ENCODE measurements at places on chromosomes 5 and 9.

DNA sequence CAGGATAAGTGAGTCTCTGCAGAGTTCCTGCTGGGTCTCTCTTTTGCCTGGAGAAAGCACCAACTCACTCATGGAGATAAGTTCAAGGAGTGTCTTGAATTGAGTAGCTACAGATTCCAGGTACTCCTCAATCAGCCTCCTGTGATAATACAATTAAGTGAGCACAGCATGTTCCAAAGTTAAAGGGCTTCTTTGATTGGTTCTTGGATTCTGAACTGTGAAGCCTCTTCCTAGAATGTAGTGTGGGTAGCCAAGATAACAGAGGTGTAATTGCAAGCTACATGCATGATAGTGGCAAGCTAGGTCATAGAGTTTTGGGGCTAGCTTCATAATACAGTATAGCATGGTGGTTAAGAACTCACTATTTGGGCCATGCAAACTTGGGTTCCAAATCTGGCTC, 23.2 kb upstream of the CARNMT1 start:
- no peak for DNase-seq

- no peak for DNase-seq
Measured at GRCh38 chr5:53291528-53291927, 182.0 kb upstream of the MOCS2 start.

- no peak for DNase-seq
Measured at GRCh38 chr9:77418226-77418625, 229.9 kb downstream of the GNA14 start.

- no peak for DNase-seq
Measured at GRCh38 chr5:64384765-64385164, 121.0 kb upstream of the RGS7BP start.

DNA sequence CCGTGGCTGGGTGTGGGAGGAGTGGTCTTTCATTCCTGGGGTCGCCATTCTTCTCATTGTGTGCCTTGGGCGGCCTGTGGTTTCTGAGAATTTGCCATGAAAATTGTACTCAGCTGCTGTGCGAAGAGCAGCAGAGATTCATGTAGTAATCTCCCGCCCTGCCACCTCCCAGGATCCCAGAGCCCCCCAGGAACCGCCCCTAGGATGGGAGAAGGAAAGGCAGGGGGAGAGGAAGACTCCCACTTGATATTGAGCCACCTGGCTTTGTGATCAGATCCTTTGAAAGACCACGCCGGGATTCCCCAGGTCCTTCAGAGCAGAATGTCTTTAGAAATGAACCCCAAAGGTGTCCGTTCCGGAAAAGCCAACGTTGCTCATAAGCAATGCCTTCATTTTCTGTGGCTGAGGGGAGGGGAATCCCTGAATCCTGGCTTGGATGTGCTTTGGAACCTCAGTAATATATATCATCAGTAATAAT, 27.6 kb downstream of the NEURL1B start:
- no peak for DNase-seq

GRCh38 chr5:81105261-81105877, 127.8 kb upstream of the CKMT2 start:
- no peak for DNase-seq

DNA sequence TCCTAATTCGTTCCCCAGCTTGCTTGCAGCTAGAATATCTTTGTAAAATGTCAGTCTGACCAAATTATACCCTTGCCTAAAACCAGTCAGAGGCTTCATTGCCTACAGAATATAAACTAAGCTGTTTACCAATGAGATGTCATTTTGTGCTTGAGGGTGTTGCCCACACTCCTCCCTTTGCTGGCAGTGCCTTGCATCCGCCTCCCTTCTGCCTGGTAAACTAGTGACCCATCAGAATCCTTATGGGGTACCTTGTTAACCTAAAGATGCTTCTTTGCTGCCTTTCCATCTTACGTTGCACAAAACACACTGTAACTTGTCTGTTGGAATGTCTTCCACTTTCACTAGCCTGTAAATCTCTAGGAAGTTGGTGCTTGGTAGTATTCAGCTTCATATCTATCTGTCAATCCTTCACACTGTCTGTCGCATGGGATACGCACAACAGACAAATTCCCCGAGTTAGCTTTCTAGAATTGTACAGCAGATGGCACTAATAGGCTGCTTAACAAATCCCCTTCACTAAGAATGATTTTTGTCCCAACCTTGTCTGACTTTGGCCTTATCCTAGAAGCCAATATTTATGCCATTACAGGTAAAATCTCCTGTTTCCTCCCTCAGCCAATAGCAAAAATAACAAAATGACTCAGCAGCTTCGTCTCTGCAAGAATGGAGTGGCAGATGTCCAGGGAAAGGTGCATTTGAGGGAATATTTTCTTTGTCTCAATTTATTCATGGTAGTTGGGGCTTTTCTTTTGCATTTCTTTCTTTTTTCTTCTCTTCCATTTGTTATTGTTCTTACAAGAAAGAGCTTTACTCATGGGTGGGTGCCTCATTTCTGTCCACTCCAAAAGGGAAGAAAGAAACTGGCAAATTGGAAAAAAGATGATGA, 3.0 kb downstream of the NUDT2 start:
- no peak for DNase-seq

- peak; percentile 80 for DNase-seq
Measured at GRCh38 chr9:127742435-127743088, 7.5 kb upstream of the TOR2A start.

- peak; percentile 77 for DNase-seq
Measured at GRCh38 chr9:27572918-27573633, at the start of gene C9orf72. Gene C9orf72 (minus strand): TSS chr9:27573481. CDS start chr9:27567120, 6,361 bp downstream.
